Nephron progenitor cell (in vitro differentiated cells): ENCODE measurements at places on chromosomes 2 and 18.
A peak's percentile ranks its signal among the peaks of the same experiment; 100 is the strongest.

DNA sequence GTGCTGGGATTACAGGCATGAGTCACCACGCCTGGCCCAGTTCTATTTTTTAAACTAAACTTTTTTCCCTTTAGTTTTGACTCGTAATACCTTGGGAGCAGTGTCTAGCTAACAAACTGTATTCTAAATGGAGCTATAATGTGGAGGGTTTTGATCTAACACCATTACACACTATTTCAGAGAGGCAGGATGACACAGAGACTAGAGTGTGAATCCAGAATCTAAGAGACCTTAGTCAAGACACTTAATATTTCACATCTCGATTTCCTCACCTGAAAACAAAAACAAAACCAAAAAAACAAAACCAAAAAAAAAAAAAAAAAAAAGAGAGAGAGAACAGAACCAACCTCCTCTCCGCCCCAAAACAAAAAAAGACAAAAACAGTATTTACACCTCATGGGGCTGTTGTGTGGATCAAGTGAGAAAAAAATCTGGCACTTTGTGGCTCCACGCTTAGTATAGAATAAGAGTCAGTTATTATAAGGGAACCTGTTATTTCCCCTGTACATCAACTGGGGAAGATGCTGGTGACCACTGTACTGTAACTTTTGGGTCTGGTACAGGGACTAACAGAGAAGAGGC is 31.3 kb downstream of the DARS1 start:
- DNase-seq = no peak

- no peak for DNase-seq
Observed at GRCh38 chr2:96760986-96761832, 507 bp downstream of the CNNM4 start.

DNA sequence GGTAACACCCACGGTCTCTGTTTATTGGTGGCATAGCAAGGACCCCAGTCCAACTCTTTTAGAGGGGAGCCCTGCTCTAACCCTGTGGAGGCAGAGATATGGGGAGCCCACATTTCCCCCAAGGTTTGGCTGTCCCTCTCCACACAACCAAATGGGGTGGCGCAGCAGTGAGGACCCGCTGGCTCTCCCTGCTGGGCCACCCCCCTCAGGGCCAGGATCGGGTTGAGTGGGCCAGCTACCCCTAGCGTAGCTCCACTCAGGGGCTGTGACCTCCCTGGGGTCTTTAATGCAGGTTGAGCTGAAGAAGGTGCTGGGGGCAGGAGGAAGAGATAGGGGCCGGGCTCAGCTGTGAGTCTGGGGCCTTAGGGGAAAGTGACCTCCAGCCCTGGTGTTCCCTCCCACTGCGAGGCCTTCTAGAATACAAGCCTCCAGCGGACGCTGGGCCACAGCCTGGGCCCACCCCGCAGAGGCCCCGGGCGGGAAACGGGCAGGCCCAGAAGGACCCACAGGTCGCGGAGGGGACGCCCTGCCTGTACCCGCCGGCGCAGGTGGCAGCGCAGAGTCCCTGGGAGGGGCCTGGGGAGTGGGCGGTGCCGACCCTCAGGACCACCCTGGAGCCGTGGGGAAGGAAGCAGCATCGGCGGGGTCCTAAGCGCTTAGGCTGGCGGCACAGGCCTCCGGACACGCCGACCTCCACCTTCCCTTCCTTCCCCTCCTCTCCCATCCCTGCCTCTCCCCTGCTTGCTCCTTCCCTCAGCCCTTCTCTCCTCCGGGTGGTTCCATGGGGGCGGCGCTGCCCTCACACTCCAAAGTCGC is 9.6 kb downstream of the CROCC2 start:
- peak; percentile 57 for DNase-seq

DNA sequence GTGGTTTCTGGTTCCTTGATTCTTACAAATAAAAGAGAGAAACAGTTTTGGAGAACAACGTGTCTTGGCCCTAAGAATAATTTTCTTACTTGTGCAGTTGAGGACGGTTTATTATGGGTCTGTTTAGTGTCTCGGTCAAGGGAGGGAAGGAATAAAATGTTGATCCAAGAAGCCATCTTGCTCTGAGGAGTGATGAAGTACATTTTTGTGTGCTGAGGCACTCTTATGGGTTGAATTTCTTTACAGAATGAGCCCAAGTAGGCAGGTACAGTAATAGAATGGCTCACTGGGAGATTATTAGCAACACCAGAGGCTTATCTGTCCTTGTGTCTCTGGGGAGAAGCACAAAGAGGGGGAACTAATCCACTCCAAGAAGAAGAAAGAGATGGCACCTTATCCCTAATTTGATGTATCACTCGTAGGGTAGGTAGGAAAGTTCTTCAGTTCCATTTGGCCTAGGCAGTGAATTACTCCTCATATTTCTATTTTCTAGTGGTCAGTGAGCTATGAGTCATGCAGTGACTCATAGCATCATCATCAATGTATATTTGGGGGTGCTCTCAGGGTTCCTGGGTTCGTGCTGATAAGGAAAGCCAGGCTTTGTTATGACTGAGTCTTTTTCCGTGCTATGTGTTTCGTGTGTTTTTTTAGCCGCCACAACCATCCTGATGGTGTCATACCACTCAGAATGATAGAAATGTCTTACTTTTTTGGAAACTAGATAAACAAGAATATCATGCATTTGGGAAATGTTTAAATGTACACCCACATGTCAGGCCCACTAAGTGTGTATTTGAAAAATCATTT is 250.1 kb upstream of the CTAGE1 start:
- DNase-seq = no peak

- DNase-seq = no peak
Observed at GRCh38 chr2:119085613-119086012, 72.9 kb downstream of the C1QL2 start.

- DNase-seq = no peak
Observed at GRCh38 chr2:206457188-206457634, 13.9 kb downstream of the ADAM23 start.

GRCh38 chr18:52319424-52319983 is 20.5 kb upstream of the DCC start:
- peak; percentile 27 for DNase-seq

DNA sequence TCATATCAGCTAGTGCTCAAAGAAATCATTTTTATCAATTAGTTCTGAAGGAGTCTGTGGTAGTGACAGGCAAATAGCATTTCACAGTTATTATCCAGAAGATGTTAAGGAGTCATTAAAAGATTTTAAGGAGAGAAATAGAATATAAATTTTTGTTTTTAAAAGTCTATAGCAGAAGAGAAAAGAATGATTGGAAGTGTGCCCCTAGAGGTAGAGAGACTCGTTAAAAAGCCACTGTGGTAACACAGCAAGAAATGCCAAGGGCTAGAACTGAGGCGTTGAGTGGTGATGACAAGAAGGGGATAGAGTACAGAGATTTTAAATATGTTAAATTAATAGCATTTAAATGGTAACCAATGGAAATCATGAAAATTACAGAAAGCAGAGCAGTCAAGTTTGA is 78.3 kb downstream of the VWC2L start:
- DNase-seq = no peak

- no peak for DNase-seq
Observed at GRCh38 chr2:16630463-16630862, 35.2 kb downstream of the CYRIA start.

GRCh38 chr2:62010632-62011256 is 105.3 kb downstream of the COMMD1 start:
- no peak for DNase-seq

DNA sequence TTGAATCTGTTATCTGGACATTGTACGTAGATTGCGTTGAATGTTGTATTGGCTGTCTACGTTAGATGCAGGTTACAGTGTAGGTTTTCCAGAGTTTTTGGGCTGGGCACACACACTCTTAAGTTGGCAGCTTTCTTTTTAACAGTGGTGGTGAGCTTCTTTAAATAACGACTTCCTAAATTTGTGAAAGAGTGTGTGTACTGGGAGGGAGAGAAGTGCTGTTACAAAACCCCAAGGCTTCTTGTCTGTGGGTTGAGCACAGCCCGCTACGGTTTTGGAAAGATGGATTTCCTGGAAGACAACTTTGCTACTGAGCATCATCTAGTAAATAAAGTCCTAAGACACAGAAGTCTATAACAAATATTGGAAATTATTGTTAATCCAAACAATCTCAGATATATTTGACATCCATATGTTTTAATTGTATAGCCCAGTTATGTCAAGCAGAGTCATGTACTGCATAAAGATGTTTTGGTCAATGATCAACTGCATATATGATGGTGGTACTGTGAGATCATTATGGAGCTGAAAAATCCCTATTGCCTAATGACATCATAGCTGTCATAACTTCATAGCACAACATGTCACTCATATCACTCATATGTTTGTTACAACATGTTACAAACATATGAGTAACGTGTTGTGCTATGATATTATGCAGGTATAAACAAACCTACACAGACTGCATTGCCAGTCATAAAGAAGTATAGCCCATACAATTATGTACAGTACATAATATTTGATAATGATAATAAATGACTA is 7.9 kb upstream of the THUMPD2 start:
- DNase-seq = no peak

DNA sequence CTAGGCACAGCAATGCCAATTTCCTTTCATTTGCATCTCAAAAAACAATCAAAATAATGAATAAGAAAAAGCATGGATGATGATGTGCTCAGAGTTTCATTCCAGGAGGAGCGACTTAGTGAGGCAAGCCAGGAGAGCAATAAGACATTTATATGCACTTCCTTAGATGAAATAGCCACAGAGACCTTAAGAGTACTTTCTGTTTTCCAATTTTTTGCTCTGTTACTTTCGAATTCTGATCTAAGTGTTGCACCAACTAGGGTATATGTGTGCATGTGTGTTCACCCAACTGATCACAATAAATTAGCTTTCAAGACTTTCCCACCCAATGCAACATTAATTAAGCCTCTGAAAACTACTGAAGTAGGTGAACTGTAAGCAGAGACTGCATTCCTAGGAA is 709 bp downstream of the RAB27B start:
- DNase-seq = no peak

- no peak for DNase-seq
Observed at GRCh38 chr2:227706859-227707258, 11.0 kb downstream of the SLC19A3 start.

GRCh38 chr2:204892506-204893255 is 347.4 kb downstream of the PARD3B start:
- no peak for DNase-seq

- no peak for DNase-seq
Observed at GRCh38 chr2:67642046-67642382, 244.9 kb downstream of the ETAA1 start.

- no peak for DNase-seq
Observed at GRCh38 chr2:170461889-170462288, 253.2 kb upstream of the SP5 start.

- DNase-seq = no peak
Observed at GRCh38 chr2:230968921-230969658, 26.8 kb upstream of the SPATA3 start.

- no peak for DNase-seq
Observed at GRCh38 chr2:161070693-161071479, 89.3 kb upstream of the TANK start.

DNA sequence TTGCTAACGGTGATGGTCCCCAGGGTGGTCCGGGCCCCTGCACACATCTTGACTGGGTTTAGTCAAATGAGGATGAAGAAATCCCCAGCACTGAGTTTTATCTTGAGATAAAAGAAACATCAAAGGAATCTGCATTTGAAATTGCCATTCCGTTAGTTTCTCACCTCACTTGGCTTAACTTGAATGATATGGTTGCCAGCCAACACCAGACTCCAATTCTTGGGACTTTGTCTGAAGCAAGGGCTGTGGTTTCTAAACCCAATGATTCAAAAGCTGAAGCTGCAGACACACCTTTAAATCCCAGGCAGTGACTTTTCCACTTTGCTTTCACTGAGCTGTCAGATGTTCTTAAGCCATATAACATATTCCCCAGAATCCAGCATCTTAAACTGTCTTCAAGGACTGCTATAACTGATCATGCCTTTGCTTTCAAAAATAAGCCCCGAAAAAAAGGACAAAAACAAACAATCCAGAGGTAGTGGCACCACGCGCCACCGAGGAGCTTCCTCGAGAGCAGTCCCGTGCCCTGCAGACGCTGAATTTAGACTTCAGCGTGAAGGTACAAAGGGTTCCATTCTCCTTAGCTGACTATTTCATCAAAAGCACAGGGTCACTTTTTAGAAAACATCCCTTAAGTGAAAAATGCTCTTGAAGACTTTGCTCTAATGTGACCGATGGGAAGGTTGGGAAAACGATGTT is 189.3 kb downstream of the HDAC4 start:
- DNase-seq = no peak

GRCh38 chr2:216536734-216537210 is 38.1 kb downstream of the RPL37A start:
- no peak for DNase-seq

DNA sequence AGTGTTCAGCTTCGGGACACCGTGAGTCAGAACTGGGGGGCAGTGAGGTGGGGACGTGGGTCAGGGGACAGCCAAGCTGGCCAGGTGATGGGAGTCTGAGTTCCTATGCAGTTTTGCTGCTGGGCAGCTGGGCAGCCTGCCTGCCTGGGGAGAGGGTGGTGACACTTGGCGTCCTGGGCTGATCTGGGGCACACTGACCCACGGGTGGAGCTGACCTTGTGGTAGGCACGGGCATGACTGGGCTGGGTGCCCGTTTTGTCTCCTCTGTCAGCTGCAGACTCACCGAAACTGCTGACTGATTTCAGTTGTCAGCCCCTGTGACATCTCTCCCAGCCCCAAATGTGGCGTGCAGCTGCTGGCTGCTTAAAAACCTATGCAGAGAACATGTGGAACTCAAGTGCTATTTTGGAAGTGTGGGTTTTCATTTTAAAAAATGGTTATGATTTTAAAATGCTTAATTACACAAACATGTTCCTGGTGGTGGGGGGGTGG is 32.6 kb upstream of the E2F6 start:
- peak; percentile 17 for DNase-seq

DNA sequence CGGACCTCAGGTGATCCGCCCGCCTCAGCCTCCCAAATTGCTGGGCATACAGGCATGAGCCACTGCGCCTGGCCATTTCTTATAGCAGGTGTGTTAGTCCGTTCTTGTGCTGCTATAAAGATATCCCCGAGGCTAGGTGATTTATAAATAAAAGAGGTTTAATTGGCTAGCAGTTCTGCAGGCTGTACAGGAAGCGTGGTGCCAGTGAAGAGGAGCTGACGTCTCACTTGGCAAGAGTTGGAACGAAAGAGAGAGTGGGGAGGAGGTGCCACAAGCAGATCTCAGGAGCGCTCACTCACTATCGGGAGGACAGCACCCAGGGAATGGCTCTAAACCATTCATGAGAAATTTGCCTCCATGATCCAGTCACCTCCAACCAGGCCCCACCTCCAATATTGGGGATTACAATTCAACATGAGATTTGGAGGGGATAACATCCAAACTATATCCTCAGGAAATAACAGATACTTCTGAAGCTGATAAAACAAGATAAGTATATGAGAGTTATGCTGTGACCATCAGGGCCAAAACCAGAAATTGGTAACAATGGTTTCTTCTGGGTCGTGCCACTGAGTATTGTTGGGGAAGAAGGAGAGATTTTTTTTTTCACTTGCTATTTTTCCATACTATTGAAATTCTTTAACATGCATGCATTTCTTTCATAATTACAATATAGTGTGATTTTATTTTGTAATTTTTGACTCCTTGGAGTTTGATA is 7.4 kb upstream of the RMC1 start:
- DNase-seq = no peak

GRCh38 chr18:36403896-36404820 is 106.6 kb downstream of the FHOD3 start:
- no peak for DNase-seq

GRCh38 chr18:22124970-22125369 is 44.4 kb upstream of the GATA6 start:
- DNase-seq = no peak

- no peak for DNase-seq
Observed at GRCh38 chr2:33241581-33241980, 234.9 kb upstream of the RASGRP3 start.
